ENCODE measurements at places on chromosomes 2 and 18.

GRCh38 chr2:169795181-169795580 lies 3.5 kb upstream of the SSB start:
- no peak for DNase-seq

DNA sequence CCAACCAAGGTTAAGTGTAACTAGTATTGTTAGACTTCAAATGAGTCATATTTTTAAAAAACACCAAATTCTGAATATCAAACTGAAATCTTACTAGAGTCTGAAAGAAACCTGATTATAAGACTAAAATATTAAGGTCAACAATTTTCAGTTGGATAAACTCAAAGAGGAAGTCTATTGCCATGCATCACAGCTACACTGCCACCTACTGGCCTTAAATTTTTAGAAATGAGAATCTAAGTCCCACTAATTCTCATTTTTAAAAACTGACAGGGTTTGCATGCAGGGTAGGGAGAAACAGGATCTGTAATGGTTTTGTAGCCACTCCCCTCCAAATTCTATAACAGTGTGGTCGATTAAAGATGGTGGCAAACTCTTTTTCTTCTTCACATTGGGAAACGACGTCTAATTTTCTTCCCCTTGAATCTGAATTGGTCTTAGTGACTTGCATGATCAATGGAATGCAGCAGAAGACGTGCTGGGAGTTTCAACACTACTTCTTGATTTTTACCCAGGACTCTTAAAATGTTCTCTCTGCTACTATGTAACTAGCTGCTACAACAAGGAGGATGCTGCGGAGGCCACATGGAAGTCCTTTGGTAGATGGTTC lies 176.1 kb upstream of the SESTD1 start:
- DNase-seq, result peak; percentile 5

DNA sequence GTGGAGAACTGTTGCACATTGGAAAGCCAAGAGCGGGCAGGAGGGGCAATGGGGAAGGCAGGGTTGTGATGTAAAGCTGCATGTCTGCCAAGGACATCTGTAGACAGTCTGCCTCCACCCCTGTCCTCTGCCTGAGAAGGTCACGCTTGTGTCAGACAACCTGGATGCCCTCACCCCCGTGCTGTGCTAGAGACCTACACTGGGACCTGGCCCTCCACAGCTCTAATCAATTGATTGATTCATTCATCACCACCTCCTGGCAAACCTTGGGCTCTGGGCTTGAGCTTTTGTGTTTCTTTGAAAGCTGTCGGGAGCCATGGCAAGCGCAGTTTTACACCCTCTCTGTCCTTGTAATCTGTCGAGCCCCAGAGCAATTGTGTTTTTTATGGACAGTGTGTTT lies 41.1 kb downstream of the MARCO start:
- DNase-seq, result no peak

GRCh38 chr2:166485558-166486178 lies 8.4 kb downstream of the SCN7A start:
- no peak for DNase-seq

DNA sequence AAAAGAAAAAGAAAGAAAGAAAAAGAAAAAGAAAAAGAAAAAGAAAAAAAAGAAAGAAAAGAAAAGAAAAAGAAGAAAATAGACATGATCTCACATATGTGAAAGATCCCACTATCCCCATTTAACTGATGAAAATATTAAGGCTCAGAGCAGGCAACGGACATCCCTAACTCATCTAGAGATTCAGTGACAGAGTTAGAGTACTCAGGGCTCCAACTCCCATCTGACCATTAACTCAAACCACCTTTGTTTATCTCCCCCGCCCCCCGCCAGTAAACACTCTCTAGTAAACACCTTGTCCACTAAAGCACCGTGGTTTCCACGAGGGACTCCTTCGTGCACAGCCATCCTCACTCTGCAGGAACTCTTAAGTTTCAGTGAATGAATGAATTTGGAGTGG lies 142.9 kb downstream of the TGIF1 start:
- DNase-seq, result no peak

DNA sequence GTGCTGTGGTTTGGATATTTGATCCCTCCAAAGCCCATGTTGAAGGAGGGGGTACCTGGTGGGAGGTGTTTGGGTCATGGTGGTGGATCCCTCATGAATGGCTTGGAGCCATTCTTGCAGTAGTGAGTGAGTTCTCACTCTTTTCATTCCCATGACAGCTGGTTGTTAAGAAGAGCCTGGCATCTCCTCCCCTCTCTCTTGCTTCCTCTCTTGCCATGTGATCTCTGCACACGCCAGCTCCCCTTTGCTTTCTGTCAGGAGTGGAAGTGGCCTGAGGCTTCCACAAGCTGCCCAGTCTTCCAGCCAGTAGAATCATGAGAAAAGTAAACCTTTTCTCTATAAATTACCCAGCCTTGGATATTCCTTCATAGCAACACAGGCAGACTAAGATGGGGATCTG lies 8.6 kb downstream of the ADD2 start:
- no peak for DNase-seq
